Articular chondrocyte of knee joint (primary cell): ENCODE measurements at places on chromosomes 3 and 15. TPM values are rescaled to one million over a fixed set of nuclear protein-coding genes. Genes with fewer than 3 reads are reported as not detected.

The OR5K2 gene
- total RNA-seq, result not detected in 2 replicates

The C3orf22 gene
- not detected in 2 replicates for total RNA-seq

The CSPG5 gene
- total RNA-seq, result 0.11 and 0.13 TPM in 2 replicates

The LRRN1 gene
- total RNA-seq, result 1.4 and 4.5 TPM in 2 replicates

The RUVBL1 gene
- total RNA-seq, result 31.7 and 35.0 TPM in 2 replicates

The ERC2 gene
- 0.11 TPM in 1 of 2 replicates, not detected in the other for total RNA-seq

The GNAT1 gene
- not detected in 2 replicates for total RNA-seq

The DISP2 gene
- total RNA-seq, result 0.11 and 0.13 TPM in 2 replicates

The TEX55 gene
- not detected in 2 replicates for total RNA-seq

The CPNE9 gene
- not detected in 2 replicates for total RNA-seq

The CYP11A1 gene
- 4.6 and 5.2 TPM in 2 replicates for total RNA-seq

The ACP3 gene
- not detected in 2 replicates for total RNA-seq

The MKRN3 gene
- not detected in 2 replicates for total RNA-seq

The TNIK gene
- total RNA-seq, result 4.8 and 5.2 TPM in 2 replicates

The NTRK3 gene
- 0.11 and 0.13 TPM in 2 replicates for total RNA-seq

The DPPA2 gene
- total RNA-seq, result not detected in 2 replicates

The RPP14 gene
- 12.8 and 14.4 TPM in 2 replicates for total RNA-seq

The ARRDC4 gene
- total RNA-seq, result 7.7 and 15.1 TPM in 2 replicates

The ENTPD3 gene
- total RNA-seq, result 1.4 and 1.7 TPM in 2 replicates

The TMEM44 gene
- 13.9 and 15.7 TPM in 2 replicates for total RNA-seq

The FOXL2 gene
- 0.11 and 0.13 TPM in 2 replicates for total RNA-seq

The ATP2B2 gene
- total RNA-seq, result not detected in 2 replicates

The CHL1 gene
- total RNA-seq, result not detected in 2 replicates

The TLR9 gene
- 0.13 TPM in 1 of 2 replicates, not detected in the other for total RNA-seq

The CHRM5 gene
- not detected in 2 replicates for total RNA-seq

The TM4SF18 gene
- 0.65 and 0.86 TPM in 2 replicates for total RNA-seq

The DNAH12 gene
- 0.13 and 0.43 TPM in 2 replicates for total RNA-seq

The SI gene
- total RNA-seq, result not detected in 2 replicates

The INKA1 gene
- total RNA-seq, result 2.5 and 2.8 TPM in 2 replicates

The ZNF620 gene
- 1.2 and 1.6 TPM in 2 replicates for total RNA-seq

The OIP5 gene
- 3.7 and 5.1 TPM in 2 replicates for total RNA-seq

The HLTF gene
- total RNA-seq, result 45.9 and 58.6 TPM in 2 replicates

The SV2B gene
- total RNA-seq, result under 0.01 TPM in 1 of 2 replicates, not detected in the other

The CIDEC gene
- total RNA-seq, result not detected in 2 replicates

The OXTR gene
- 0.13 and 0.76 TPM in 2 replicates for total RNA-seq

The HIGD2B gene
- total RNA-seq, result not detected in 2 replicates

The COL6A6 gene
- total RNA-seq, result under 0.01 TPM in 1 of 2 replicates, not detected in the other

The LSAMP gene
- total RNA-seq, result 3.2 and 6.5 TPM in 2 replicates

The FGD5 gene
- total RNA-seq, result 11.7 and 19.5 TPM in 2 replicates

The GOLGA8J gene
- 0.22 and 0.52 TPM in 2 replicates for total RNA-seq

The LMCD1 gene
- total RNA-seq, result 208 and 322 TPM in 2 replicates

The ADCY5 gene
- 1.4 and 1.6 TPM in 2 replicates for total RNA-seq

The ALDH1L1 gene
- under 0.01 TPM in 2 replicates for total RNA-seq

The LRRC31 gene
- total RNA-seq, result not detected in 2 replicates

The CCR5 gene
- total RNA-seq, result under 0.01 TPM in 1 of 2 replicates, not detected in the other

The ARHGAP31 gene
- total RNA-seq, result 25.3 and 35.8 TPM in 2 replicates

The ZNF80 gene
- not detected in 2 replicates for total RNA-seq

The BNC1 gene
- total RNA-seq, result 6.1 and 7.0 TPM in 2 replicates
